ENCODE measurements at places on chromosomes 16 and 17.

- no peak for DNase-seq
These were observed 87.5 kb upstream of the SDK2 start for GRCh38 chr17:73731733-73732132.

- DNase-seq, result no peak
These were observed 6.8 kb downstream of the SPPL2C start for GRCh38 chr17:45851464-45851863.

DNA sequence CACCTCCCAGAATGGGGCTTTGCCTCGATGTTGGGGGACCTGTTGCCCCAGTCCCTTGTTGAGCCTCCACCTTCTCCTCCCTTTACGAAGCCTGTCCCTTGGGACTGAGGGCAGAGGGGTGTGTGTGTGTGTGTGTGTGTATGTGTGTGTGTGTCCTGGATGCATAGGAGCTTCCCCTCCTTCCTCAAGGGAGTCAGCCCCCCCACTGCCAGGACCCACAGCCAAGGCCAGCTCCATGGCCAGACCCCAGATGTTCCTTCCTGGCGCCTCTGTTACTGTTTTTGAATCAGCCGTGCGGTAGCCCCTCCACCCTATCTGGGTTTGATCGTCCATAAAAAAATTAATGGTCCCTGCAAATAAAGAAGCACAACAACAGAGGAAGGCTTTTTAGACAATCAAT, 17.7 kb upstream of the DOK4 start:
- DNase-seq, result no peak

GRCh38 chr17:74297941-74298340, 23.9 kb downstream of the DNAI2 start:
- DNase-seq, result peak; percentile 68

- no peak for DNase-seq
These were observed 56.9 kb downstream of the MSI2 start for GRCh38 chr17:57313097-57313835.

DNA sequence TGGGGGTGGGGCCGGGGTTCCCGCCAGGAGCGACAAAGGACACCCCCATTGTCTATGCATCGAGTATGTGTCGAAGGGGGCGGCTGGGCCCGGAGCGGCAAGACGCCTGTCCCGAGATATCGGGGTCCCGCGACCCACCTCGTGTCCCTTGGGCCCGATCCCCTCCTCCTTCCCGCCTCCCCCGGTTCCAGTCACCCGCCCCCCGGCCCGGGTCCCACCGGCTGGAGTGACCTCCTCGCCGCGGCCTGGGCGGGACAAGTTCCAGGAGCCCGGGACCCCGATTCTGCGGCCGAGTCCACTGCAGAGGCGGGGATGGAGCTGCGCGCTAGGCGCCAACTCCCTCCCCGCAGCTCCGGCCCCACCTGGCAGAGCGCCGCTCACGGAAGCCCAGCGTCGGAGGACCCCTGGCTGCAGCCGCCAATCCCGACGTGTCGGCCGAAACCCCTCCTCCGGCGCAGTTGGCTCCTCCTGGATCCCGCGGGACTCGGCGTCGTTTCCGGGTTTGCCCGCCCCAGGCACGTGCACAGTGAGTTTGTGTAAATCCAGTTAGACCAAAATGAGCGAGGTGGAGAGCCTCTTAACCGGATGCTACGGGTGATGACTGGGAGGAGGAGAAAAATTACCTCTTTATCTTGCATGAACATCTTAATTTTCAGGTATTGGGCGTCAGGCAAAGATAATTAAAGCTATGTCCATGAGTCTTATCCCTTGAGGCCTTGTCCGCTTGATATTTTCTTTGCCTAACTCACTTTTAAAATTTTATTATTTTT, at the start of gene NMRAL1:
Gene NMRAL1, minus strand, starts transcription at position 434 of the 770 bp plus-strand sequence. CDS start 493 bp downstream, outside the sequence.
- DNase-seq, result peak; percentile 95
